ENCODE measurements at places on chromosomes 12 and 14. TPM values are rescaled to one million over a fixed set of nuclear protein-coding genes. Genes with fewer than 3 reads are reported as not detected.

SIX6 gene
- not detected for total RNA-seq

FLVCR2 gene
- total RNA-seq, result 3.3 TPM

MANSC1 gene
- total RNA-seq, result 5.1 TPM

CMA1 gene
- not detected for total RNA-seq

CLEC4D gene
- total RNA-seq, result not detected

TMTC2 gene
- total RNA-seq, result 6.5 TPM

RPGRIP1 gene
- total RNA-seq, result 1.6 TPM

Measured in GM23338 (cell line).